ENCODE measurements at places on chromosomes 12 and 14.

GRCh38 chr12:6198051-6198450 is 2.1 kb upstream of the CD9 start:
- no peak for DNase-seq

DNA sequence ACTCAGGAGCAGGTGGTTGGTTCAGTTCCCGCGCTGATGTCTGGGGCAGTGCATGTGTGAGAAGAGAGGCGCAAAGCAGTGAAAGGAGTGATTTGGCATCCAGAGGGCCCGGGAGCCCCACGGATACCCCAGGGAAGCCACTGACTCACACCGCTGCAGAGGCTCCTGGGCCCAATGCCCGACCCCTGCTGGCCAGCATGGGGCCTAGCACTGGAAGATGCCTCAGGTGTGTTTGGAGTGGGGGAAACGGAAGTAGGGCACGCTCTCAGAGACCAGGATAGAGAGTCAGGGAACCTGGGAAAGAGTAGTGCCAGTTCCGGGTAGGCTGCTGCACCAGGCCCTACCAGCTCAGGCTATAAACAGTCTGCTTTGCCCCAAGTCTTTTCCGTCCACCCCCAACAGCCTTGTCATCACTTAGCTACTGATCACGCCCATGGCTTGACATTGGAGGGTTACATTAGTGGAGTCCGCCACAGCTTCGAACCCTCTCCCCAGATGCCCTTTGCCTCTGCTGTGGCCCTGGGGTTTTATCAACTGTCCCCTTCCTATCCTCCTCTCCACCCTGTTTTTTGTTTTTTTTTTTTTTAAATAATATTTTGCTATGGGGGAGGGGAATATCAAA is 9.5 kb upstream of the CSAD start:
- peak; percentile 68 for DNase-seq

DNA sequence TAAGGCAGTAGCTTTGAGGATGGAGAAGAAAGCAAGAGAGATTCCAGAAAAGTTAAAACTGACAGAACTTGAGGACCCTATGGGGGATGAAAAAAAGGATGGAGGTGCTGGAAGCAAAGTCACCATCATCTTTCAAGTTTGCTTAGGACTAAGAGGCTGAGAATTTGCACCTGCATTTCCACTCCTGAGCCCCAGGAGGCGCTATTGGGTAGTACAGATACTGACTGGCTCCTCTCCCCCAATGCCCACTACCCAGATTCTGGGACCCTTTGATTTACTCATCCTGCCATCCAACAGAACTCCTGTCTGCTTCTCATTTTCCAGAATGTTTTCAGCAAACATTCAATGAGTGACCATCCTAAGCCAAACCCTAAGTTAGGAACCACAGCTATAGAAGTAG is 34.0 kb upstream of the CMKLR1 start:
- DNase-seq: no peak

DNA sequence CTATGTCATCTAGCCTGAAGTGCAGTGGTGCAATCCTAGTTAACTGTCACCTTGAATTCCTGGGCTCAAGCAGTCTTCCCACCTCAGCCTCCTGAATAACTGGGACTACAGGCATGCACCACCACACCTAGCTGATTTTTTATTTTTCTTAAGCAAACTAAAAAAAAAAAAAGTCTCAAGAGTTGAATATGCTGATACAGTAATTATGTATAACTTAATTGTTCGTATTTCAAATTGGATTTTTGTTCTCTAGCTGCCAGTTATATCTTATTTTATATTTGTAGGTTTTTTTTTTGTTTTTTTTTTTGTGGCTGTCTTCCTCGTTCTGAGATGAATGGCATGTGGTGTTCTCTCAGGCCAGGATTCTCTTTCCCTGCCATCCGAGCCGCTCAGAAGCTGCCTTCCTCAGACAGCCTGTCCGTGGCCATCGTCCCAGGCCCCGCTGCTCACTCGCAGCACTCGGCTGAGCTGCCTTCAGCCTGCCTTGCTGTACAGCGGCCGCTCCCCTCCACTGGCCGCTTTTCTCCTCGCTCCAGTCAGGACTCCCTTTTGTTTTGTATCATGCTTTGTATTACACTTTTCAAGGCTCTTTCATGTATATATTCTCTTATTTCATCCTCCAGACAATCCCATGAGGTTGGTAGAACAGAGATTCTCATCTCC is 53.3 kb downstream of the WDR20 start:
- DNase-seq: no peak

- no peak for DNase-seq
Measured at GRCh38 chr14:53670701-53671100, 285.9 kb downstream of the BMP4 start.

DNA sequence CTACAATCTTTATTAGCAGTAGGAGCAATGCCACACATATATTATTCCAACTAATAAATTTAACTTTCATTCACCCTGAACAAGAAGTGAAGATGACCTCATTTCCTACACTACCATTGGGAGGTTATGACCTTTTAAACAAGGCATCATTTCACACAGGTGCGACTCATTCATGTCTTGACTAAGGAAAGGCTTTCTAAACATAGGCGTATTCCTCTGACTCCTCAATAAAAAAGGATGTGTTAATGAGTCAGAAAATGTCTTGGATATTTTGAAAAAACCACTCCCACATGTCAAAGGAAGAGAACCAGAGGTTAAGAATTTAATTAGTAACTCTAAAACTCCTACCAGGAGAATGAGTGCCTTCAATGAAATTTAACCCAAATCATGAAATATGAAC is 115.2 kb downstream of the PRICKLE1 start:
- DNase-seq: no peak

GRCh38 chr14:102318781-102319276 is 717 bp upstream of the ZNF839 start:
- no peak for DNase-seq

- DNase-seq: no peak
Measured at GRCh38 chr12:57518920-57519795, 1.2 kb downstream of the DDIT3 start.

DNA sequence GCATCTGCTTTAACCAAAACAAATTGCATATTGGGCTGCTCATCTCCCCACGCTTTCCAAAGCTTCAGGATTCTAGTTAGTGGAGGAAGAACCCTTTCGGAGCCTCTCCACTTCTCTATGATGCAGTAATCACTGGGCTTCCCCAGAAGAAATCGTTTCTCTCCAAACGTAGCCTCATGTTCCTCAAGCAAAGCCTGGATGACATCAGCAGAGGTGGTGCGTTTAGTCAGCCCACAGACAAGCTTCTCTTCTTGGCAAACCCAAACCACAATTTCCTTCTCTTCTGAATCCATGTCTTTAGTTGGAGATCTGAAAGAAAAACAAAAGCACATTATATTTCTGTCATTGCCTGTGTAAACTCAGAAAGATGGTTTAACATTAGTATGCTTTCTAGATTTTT is 30.6 kb downstream of the RASSF9 start:
- DNase-seq: no peak

GRCh38 chr12:53729644-53730043 is 2.4 kb upstream of the CALCOCO1 start:
- no peak for DNase-seq

Measured in Peyer's patch (tissue), 4 donors.